Daoy (cell line): ENCODE measurements at places on chromosomes 3 and 15.

DNA sequence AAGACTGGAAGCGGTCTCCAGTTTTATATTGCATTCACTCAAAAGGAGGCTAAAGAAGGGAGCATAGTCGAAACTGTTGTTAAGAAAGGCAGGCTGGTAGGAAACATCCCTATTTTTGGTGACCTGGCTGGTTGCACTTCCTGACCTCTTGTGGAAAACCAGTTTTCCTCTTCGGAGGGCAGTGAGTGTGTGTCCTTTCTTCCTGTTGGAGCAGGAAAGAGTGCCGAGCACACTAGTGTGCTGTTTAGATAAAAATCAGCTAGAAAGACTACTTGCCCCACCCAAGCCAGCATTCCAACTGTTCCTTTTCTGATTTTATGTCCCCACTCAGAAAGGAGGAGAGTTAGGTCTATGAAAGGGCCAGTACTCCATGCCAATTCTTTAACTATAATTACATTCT lies 65.1 kb upstream of the CCR4 start:
- DNase-seq: no peak

- DNase-seq: no peak
These were observed 11.0 kb downstream of the UBE3A start for GRCh38 chr15:25427861-25428260.

GRCh38 chr3:54932606-54933005 lies 4.7 kb upstream of the LRTM1 start:
- DNase-seq: no peak

DNA sequence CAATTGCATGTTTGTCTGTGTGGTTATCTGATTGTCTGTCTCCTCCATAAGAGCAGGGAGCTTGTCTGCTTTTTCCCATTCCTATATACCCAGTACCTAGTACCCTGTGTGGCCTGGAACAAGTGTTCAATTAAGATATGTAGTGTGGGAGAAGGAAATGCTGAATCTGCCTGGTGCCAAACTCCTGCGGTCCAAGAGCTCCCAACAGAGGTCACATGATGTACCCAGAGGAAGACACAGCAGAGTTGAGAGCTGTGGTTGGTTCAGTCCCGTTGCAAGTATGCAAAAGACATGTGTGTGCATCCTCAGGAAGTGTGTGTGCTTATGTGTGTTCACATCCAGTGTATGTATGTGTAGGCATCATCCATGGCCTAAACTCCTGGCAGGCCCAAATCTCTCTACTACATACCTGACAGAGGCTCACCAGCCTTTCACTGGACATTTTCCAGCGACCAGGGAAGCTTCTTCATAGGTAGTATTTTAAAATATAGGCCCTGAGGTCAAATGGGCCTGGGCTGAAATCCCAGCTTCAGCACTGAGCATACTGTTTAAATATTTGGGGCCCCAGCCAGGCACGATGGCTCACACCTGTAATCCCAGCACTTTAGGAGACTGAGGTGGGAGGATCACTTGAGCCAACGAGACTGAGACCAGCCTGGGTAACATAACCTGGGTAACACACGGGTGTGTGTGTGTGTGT lies 34.0 kb upstream of the ITGA11 start:
- no peak for DNase-seq

DNA sequence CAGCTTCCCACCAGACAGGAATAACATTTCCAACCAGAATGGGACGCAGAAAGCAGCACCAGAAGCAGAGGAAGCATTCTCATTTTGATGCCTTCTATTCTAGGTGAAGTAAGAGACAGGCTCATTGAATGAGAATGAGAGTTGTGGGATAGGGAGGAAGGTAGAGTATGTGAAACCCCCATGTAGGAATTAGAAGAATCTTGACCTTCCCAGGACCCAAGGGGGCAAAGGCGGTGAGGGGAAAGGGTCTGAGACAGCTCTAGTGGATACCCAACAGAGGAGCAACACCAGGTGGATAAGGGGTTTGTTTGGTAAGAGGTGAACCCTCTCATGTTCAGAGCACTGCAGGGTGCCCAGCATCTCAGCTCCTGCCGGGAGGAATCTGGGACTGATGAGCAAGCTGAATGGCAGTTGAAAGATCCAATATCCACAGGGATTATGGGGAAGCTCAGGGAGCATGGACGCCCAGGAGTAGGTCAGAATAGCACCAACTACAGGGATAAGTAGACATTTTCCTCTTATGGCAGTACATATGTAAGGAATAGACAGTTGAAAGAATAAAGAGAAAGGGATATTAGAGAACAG lies 77.0 kb downstream of the PLCL2 start:
- peak; percentile 1 for DNase-seq

DNA sequence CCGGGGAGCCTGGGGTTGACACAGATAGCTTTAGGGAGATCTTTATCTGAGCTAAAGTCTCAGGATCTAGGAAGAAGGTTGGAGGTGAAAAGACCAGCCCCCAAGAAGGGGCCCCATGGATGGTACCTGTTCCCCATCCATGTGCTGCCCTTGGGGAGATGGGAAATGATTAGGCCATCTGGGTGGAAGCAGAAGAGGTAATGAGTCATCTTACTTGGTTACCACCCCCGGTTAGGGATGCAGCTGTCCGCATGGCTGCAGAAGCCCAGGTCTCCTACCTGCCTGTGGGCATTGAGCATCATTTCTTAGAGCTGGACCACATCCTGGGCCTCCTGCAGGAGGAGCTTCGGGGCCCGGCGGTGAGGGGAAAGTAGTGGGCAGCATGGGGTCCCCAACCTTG lies 3.1 kb upstream of the CPLX3 start:
- DNase-seq: no peak

GRCh38 chr3:130539005-130539404 lies 22.0 kb downstream of the COL6A6 start:
- peak; percentile 60 for DNase-seq

DNA sequence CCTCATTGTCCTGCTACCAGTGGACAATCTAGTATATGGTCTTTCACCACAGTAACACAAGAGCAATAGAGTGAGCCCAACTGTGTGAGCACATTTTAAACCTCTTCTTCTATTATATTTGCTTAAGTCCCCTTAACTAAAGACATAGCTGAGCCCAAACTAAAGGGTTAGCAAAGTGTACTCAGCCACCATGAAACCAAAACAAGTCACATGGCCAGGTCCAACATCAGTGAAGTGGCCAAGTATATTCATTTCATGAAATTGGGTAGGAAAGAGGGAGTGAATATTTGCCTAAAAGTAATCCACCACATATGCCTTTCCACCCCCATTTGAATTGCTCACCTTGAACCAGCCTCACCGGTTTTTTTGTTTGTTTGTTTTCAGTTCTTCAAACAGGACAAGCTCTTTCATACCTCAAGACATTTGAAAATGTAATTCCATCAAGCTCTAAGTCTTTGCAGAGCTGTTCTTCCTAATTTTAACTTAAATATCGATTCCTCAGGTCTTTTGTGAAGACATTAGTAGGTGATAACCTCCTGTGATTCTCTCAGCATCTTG lies 327.0 kb upstream of the SEMA6D start:
- DNase-seq: no peak

- no peak for DNase-seq
These were observed 18.6 kb downstream of the ARIH1 start for GRCh38 chr15:72492733-72493132.

DNA sequence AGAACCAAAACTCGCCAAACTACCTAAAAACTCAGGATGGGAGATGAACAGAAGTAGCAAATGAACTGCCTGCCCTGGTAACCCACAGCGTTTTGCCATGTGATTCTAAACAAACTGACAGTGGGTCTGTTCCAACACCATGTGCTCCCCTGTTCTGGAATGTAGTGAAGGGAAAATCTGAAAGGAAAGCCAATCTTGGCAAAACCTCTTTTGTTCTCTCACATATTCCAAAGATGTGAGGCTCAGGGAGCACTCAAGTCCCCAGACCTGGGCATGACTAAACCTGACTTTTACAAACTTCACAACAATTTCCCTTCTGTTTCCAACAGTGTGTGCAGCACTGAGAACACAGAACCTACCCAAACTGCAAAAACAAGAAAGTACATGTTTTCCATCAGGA lies 116.1 kb downstream of the IMPG2 start:
- no peak for DNase-seq
